Anterior cingulate cortex (tissue), 58 donors: ENCODE measurements at places on chromosomes 3 and 15.

- DNase-seq: no peak
Observed at GRCh38 chr3:79517766-79518413, 249.9 kb downstream of the ROBO1 start.

- DNase-seq: no peak
Observed at GRCh38 chr3:192980632-192981031, 63.0 kb upstream of the MB21D2 start.

GRCh38 chr3:183775781-183776180, 49.6 kb downstream of the MAP6D1 start:
- no peak for DNase-seq

DNA sequence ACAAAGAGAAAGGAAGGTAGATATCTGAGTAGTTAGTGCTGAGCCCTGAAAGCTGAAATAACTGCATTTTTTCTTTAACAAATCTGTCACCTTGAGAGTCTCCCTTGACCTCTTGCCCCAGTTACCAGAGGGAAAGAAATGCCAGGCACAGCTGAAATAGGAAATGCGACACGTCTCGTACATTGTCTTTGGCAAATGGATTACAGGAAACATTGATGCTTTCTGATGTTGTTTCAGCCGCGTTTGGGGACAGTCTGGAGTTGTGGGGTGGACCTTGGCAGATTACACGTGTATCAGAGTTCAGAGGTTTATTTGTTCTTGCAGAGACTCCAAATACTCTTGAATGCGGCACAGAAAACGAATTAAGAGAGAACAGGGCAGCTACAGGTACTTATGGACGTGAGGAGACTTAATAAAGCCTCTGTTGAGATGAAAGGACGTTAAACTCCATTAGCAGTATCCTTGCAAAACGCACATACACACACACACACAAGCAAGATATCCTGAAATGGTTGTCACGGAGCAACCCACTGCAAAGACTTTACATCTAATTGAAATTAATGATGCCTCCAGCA, 272.8 kb upstream of the RORA start:
- no peak for DNase-seq

- DNase-seq: no peak
Observed at GRCh38 chr3:29683018-29683993, 402.4 kb downstream of the RBMS3 start.

DNA sequence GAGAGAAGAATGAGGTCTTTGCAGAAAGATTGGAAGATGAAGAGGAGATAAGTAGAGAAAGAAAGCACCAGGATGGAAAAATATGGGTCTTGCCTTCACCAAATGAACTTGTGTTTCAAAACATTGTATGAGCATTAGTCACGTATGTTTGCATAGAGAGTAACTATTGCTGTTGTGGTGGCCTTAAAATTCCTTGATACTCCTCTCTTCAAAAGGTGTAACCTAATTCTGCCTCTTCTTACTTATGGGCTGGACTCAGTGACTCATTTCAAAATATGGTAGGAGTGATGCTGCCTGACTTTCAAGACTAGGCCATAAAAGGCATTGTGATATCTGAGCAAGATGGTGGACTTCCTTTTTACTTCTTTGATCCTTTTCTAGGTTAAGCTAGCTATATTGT, 228.7 kb upstream of the ZNF385D start:
- no peak for DNase-seq

- no peak for DNase-seq
Observed at GRCh38 chr15:35305946-35306345, 220.9 kb upstream of the NANOGP8 start.

DNA sequence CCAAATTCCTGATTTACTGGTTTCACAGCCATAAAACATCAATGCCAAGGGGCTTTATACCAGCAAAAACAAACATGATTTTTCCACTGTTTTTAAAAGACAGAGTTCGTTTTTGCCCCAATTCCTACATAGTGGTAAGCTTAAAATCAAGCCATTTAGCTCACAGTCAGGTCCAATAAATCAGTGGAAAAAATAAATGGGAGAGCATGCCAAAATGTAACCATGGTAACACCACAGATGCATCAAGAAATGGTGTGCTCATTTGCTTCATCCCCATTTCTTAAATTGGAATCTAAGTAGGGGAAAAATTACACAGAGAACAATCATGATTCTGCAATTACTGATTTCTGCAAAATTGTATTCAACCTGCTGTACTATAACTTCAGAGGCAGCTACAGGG, 418.8 kb downstream of the MAGI1 start:
- DNase-seq: no peak

GRCh38 chr3:129441782-129442181, 1.8 kb downstream of the IFT122 start:
- peak; percentile 4 for DNase-seq

DNA sequence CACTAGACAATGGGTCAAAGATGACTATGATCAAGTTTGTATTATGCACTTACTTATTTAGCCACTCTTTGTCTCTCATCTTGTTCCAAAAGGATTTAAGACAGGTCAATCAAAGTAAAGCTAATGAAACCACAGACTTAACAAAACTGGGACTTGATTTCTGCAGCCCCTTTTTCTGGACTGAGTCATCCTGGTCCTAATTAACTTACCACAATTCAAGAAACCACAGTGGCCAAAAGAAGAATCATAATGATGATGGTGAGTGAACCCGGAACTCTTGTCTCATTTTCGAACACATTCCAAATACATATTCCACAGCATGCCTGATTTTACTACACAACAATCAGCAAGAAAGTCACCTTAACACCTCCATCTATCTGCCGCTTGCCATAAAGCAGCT, 1333.0 kb downstream of the ROBO1 start:
- DNase-seq: no peak

GRCh38 chr15:88342666-88343065, 86.1 kb upstream of the NTRK3 start:
- no peak for DNase-seq

GRCh38 chr15:101625184-101625583, 27.0 kb downstream of the TM2D3 start:
- no peak for DNase-seq

- no peak for DNase-seq
Observed at GRCh38 chr3:27666272-27666671, 55.9 kb downstream of the EOMES start.

DNA sequence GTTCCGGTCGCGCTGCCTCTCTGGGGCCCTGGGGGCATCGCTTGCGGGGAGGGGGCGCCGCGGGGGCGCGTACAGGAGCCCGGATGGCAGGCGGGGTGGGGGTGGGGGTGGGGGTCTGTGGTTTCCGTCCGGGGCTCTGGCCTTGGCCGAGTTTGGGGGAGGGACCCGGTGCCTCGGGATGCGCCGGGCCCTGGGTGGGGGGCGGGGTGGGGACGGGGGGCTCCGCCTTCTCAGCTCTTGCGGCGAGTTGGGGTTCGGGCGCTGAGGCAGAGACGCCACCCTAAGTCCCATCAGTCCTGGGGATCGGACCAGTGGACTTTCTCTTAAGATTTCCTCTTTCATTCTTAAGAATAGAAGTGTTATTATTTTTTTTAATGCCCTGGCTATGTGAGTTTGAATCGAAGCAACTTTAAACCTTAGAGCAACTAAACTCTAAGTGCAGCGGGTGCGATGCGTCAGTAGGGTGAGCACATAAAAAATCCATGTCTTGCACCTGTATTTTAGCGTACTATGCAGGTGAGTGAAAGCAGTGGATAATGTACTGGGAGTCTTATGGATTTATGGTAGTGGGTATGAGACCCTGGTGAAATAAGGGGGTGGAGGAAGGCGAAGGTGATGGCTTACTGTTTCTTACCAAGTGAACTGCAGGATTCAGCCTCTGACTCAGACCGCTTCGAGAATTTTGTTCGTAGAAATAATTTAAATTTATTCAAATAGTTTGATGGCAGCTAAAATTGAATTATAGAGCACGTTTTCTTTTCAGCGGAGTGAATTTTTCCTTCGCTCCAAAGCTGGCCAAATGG, 762 bp downstream of the CTNNB1 start:
- DNase-seq: peak; percentile 48

DNA sequence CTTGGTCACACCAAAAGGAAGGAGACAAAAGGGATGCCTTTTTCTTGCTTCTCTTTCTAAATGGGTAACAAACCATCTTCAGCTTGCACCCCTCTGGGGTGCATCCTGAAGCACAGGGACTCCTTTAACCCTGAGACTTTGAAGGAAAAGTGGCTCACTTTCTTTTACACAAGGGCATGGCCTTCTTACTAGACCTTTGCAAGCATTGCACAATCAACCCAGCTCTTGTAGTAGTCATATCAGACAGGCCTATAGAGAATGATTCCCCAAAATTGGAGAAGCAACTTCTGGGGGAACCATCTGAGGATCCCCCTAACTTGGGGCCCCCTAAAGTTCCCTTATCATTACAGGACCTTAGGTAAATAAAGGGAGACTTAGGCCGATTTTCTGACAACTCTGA, 56.1 kb upstream of the GK5 start:
- no peak for DNase-seq

DNA sequence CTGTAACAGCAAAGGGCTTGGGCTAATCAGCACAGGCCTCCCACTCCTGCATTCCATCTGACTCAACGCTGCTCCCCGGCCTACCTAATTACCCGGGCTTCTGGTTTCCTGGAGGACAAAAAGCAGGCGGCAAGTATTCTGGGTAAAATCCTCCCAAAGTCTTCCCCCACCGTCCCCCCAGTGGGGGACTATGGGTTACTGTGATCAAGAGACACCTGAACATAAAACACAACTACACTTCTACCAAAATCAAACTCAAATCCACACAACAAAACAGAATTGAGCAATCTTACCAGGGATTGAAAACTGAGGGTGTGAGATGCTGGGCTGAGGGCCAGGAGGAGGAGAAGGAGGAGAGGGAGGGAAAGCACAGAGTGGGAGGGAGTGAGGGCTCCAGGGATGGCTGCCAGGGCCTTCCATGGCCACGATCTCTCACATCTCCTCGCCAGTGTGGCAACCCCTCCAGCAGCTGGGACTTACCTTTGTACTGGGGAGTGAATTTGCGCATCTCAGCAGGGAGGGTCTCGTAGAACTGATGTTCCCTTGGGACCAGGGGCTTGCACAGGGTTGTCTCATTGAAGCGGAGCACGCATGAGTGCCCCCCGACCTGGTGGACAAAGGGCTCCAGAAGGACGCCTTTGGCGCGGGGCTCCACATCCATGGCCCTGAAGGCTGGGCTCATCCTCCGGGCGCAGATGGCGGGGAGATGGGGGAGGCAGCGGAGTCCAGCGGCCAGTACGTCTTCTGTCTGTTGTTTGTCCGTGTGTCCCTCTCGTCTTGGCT, 9.1 kb upstream of the NCKIPSD start:
- DNase-seq: peak; percentile 73

DNA sequence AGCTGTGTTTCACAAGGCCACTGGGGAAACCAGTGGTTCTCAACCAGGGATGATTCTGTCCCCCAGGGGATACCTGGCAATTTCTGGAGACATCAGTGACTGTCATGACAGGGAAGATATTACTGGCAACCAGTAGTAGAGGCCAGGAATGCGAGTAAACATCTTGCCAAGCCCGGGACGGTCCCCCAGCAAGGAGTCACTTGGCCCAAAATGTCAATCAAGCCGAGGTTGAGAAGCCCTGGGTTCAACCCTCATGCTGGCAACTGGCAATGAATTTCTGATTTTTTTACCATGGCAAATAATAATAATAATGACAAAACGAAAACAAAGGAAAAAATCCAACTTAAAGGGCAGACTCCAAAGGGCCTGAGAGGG, 65.5 kb upstream of the RPL32 start:
- no peak for DNase-seq

- DNase-seq: peak; percentile 26
Observed at GRCh38 chr15:90059208-90059985, 42.9 kb downstream of the IDH2 start.

- DNase-seq: no peak
Observed at GRCh38 chr3:14434126-14434497, 31.7 kb downstream of the SLC6A6 start.

DNA sequence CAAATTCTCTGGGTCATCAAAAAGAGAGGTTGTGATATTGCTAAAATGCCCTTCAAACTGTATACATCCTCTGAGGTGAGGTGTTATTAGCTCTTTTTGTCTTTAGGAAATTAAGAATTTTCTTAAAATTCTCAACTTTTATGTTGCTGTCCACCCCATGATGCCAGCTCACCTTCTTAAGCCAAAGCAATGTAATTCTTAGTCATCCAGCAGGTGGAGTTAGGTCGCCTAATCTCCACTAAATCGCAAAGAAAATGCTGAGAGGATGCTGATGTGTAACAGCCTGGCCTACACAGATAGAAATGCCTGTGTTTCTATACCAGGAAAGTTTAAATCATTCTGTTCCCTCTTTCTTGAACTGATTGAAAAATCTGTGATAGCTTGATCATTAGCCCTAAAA, 770.2 kb upstream of the ALCAM start:
- peak; percentile 46 for DNase-seq

GRCh38 chr3:17905996-17906395, 163.6 kb upstream of the TBC1D5 start:
- DNase-seq: no peak

- no peak for DNase-seq
Observed at GRCh38 chr3:45983770-45984169, 11.9 kb downstream of the FYCO1 start.

DNA sequence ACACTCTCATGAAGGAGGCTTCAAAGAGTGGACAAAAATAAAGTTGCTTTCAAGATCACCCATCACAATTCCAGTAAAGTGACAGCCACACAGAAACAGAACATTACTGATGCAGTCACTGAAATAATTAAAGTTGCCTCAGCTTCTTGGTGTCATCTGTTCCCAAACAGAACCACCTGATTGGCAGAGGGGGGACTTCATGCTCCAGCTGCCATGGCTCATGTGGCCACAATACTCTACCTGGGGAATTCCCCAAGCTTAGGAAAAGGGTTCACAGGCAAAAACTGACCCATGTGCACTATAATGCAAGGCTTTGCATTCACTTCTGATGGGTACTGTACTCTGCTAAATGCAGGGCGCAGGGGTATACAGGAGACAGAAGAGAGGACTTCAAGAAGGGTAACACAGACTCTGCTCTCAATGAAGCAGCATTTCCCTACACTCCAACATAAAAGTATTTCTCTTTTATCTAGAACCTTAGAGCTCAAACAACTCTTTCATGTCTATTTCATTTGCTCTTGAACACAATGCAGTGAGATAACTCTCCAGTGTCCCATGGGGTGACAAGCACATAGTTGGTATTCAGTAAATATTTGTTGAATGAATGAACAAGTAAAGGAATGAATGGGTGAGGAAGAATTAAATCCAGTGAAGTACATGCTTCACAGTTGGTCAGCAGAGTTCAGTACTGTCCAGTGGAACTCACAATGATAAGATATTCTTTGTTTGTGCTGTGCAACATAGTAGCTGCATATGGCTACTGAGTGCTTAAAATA, 8.6 kb upstream of the CTNNB1 start:
- DNase-seq: no peak

- DNase-seq: no peak
Observed at GRCh38 chr15:55403531-55403930, 4.6 kb downstream of the CCPG1 start.

DNA sequence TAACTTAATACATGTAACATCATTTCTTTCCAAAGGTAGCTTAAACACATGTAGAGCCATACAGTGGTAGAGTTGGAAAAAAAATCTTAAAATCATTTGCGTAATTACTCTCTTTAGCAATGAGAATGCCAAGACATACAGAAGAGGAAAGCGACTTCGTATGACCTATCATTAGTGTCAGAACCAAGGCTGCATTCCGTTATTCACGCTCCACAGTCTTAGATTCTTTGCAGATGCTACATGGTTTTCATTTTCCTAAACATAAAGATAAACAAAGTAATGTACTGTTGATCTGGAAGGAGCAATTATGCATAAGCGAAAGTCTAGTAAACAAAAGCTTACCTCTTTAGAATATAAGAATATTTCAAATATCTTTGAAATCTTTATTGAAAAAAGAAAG, 410.3 kb upstream of the TPRG1 start:
- DNase-seq: no peak
